ENCODE measurements at places on chromosomes 12 and 14. TPM values are rescaled to one million over a fixed set of nuclear protein-coding genes. Genes with fewer than 3 reads are reported as not detected.

The RPL10L gene
- total RNA-seq, result not detected

The SIRT4 gene
- 1.5 TPM for total RNA-seq

The LRP1-AS gene
- total RNA-seq, result not detected

The AQP6 gene
- 12.0 TPM for total RNA-seq

The DEGS2 gene
- 28.7 TPM for total RNA-seq

The TAS2R50 gene
- 2.0 TPM for total RNA-seq

The MANSC1 gene
- 38.7 TPM for total RNA-seq

The APOF gene
- total RNA-seq, result not detected

The ACSM4 gene
- not detected for total RNA-seq

The CAPS2 gene
- total RNA-seq, result 14.1 TPM

The AKAP5 gene
- 5.1 TPM for total RNA-seq

The PLEKHH1 gene
- total RNA-seq, result 26.2 TPM

The TAS2R8 gene
- not detected for total RNA-seq

The GPR68 gene
- 1.7 TPM for total RNA-seq

The ZDHHC22 gene
- not detected for total RNA-seq

The DACT1 gene
- 18.6 TPM for total RNA-seq

The SLC38A2 gene
- total RNA-seq, result 189 TPM

The CDK4 gene
- 69.1 TPM for total RNA-seq
